ENCODE measurements at places on chromosomes 3 and 15. TPM values are rescaled to one million over a fixed set of nuclear protein-coding genes. Genes with fewer than 3 reads are reported as not detected.

Gene NOX5
- 0.30 TPM for total RNA-seq

Gene SMCO1
- not detected for total RNA-seq

Gene GCHFR
- 2.4 TPM for total RNA-seq

Gene TMEM212
- not detected for total RNA-seq

Gene IL1RAP
- 22.9 TPM for total RNA-seq

Gene TRH
- not detected for total RNA-seq

Gene EPHB1
- total RNA-seq, result 1.8 TPM

Gene ILDR1
- total RNA-seq, result not detected

Gene SLC6A6
- 12.8 TPM for total RNA-seq

Gene FOXL2
- not detected for total RNA-seq

Gene TMEM266
- not detected for total RNA-seq

Gene CILP
- total RNA-seq, result 0.59 TPM

Gene DPPA4
- total RNA-seq, result not detected

Gene AZI2
- total RNA-seq, result 255 TPM

Gene LTF
- not detected for total RNA-seq

Gene ARGFX
- not detected for total RNA-seq

Gene TMEM40
- not detected for total RNA-seq

Gene COL7A1
- total RNA-seq, result 55.2 TPM

Gene SCAANT1
- total RNA-seq, result not detected

Gene CEMIP
- 3.9 TPM for total RNA-seq

Gene TMEM89
- total RNA-seq, result not detected

Gene TPRA1
- total RNA-seq, result 44.2 TPM

Gene MSL2
- 8.0 TPM for total RNA-seq

Gene BSN
- 0.14 TPM for total RNA-seq

Gene ISLR2
- 0.60 TPM for total RNA-seq

Gene SLC24A5
- total RNA-seq, result not detected

Gene LAMB2
- 896 TPM for total RNA-seq

Gene FILIP1L
- 20.7 TPM for total RNA-seq

Gene GPR160
- not detected for total RNA-seq

Gene TP63
- not detected for total RNA-seq

Gene LTK
- total RNA-seq, result under 0.01 TPM

Gene C3orf85
- not detected for total RNA-seq

Gene LNP1
- 3.3 TPM for total RNA-seq

Gene MAN2A2
- total RNA-seq, result 27.2 TPM

Gene TRAT1
- not detected for total RNA-seq

Gene GUCA1C
- not detected for total RNA-seq

Gene CHDH
- total RNA-seq, result not detected

Gene SKOR1
- total RNA-seq, result 0.09 TPM

Gene ALG3
- total RNA-seq, result 41.1 TPM

Gene MIX23
- total RNA-seq, result 26.5 TPM

Gene EIF4E3
- total RNA-seq, result 1.2 TPM

Gene CCDC13
- total RNA-seq, result 0.14 TPM

Gene PPCDC
- total RNA-seq, result 7.4 TPM

Gene ADAMTS17
- 0.37 TPM for total RNA-seq

Gene RTP3
- total RNA-seq, result not detected

Gene SPTBN5
- 1.8 TPM for total RNA-seq

Gene MESP1
- total RNA-seq, result under 0.01 TPM

Gene SLC22A13
- 1.6 TPM for total RNA-seq

All from smooth muscle cell of the umbilical artery (primary cell).